ENCODE measurements at places on chromosomes 3 and 15. TPM values are rescaled to one million over a fixed set of nuclear protein-coding genes. Genes with fewer than 3 reads are reported as not detected.

Gene SEC22A
- 13.5 TPM for total RNA-seq

Gene FAM107A
- total RNA-seq, result not detected

Gene GATA2
- total RNA-seq, result not detected

Gene P2RY1
- 0.20 TPM for total RNA-seq

Gene PLA1A
- total RNA-seq, result 1.1 TPM

Gene DISP2
- total RNA-seq, result 0.38 TPM

Gene GCSAM
- total RNA-seq, result 16.0 TPM

Gene GRAMD2A
- not detected for total RNA-seq

Gene PPP1R14D
- not detected for total RNA-seq

Gene ATP13A5
- not detected for total RNA-seq

Gene LRRC49
- 0.84 TPM for total RNA-seq

Gene PBRM1
- 60.0 TPM for total RNA-seq

Gene THRB
- 0.31 TPM for total RNA-seq

Gene CSPG5
- total RNA-seq, result 0.09 TPM

Gene TEX55
- not detected for total RNA-seq

Gene PRR20G
- not detected for total RNA-seq

Gene INAFM2
- total RNA-seq, result 9.5 TPM

Gene STRC
- 0.42 TPM for total RNA-seq

- DNase-seq, result no peak
- no peaks in the 10 kb centered on the region for H3K27me3 ChIP-seq
- no peak overlapping the region for H3K27ac ChIP-seq
- H3K4me3 ChIP-seq, result no peak overlapping the region
Observed at GRCh38 chr3:190746531-190746930, 116.0 kb downstream of the GMNC start.

GRCh38 chr15:89363770-89364169 lies 29.1 kb upstream of the POLG start:
- H3K27me3 ChIP-seq, result peaks cover 69% of the 10 kb centered on the region
- no peak overlapping the region for H3K4me3 ChIP-seq
- H3K4me1 ChIP-seq, result peaks cover 16% of the 10 kb centered on the region

DNA sequence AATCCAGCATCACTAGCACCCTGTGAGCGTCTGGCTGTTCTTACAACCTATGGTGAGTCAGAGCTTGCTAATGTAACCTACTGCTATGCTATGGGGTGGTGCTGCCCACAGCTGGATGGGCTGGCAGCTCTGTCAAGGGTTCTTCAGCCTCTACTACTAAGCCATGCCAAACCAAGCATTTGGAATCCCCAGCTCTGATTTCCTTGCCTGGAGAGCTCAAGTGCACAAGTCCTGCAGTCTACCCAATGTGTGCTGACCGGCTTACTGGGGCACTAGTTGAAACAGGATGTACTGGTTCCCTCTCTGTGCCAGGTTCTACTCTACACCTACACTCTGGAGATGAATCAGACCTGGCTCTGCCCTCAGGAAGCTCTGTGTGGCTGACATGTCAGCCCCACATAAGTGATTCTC lies 4.2 kb downstream of the TEX264 start:
- H3K36me3 ChIP-seq, result peaks cover 28% of the 10 kb centered on the region
- H3K27me3 ChIP-seq, result no peaks in the 10 kb centered on the region
- H3K4me1 ChIP-seq, result peaks cover 72% of the 10 kb centered on the region
- H3K4me3 ChIP-seq, result no peak overlapping the region
- DNase-seq, result no peak

GRCh38 chr15:63473999-63474809 lies 30.2 kb upstream of the USP3 start:
- peaks cover 75% of the 10 kb centered on the region for H3K4me1 ChIP-seq
- peak; percentile 59 for DNase-seq
- H3K4me3 ChIP-seq, result peak overlapping the region; percentile 83
- no peaks in the 10 kb centered on the region for H3K27me3 ChIP-seq

GRCh38 chr3:4809922-4810321 lies 169.3 kb upstream of the BHLHE40 start:
- H3K27ac ChIP-seq, result no peak overlapping the region
- DNase-seq, result no peak
- no peaks in the 10 kb centered on the region for H3K4me1 ChIP-seq

DNA sequence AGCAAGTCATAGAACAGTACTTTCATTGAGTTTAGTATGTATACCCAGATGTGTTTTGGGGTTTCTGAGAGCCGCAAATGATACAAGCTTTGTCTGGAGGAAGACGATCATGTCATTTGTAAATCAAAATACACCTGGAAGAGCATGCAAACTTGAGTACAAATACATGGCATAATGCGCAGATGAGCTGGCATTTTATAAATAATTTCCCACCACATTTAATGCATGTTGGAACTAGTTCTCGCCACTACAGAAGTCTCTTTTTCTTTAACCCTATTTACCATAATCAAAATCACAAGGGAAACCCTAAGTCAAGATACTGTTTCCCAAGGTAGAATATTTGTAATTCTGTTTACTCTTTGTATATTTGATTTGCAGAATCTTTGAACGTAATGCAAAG lies 318.6 kb downstream of the EPHA3 start:
- no peaks in the 10 kb centered on the region for H3K36me3 ChIP-seq
- no peak overlapping the region for H3K27ac ChIP-seq
- no peak overlapping the region for H3K4me3 ChIP-seq
- H3K4me1 ChIP-seq, result no peaks in the 10 kb centered on the region
- no peaks in the 10 kb centered on the region for H3K27me3 ChIP-seq
- no peak for DNase-seq

DNA sequence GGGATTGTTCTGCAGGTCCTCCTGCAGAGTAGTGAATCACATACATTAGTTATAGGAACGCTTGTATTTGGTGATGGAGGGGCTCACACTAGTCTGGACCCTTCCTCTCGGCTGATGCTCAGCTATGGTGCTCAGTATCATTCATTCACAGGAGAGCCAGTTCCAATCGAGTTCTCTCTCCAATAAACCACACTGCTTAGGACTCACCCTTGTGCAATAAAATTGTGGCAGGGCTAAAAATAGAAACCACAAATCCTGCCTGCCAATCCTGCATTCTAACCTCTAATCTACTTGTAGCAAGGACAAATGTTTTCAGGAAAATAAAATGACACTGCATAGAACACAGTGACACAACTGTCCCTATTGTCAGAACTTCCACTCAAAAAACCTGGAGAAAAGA lies 138.4 kb upstream of the TBL1XR1 start:
- peaks cover 62% of the 10 kb centered on the region for H3K4me1 ChIP-seq
- no peaks in the 10 kb centered on the region for H3K36me3 ChIP-seq
- H3K27me3 ChIP-seq, result no peaks in the 10 kb centered on the region
- peak overlapping the region; percentile 98 for H3K27ac ChIP-seq

GRCh38 chr15:42088801-42089640 lies 5.3 kb downstream of the PLA2G4D start:
- no peaks in the 10 kb centered on the region for H3K36me3 ChIP-seq
- no peak overlapping the region for H3K27ac ChIP-seq
- DNase-seq, result no peak
- H3K4me1 ChIP-seq, result peaks cover 2% of the 10 kb centered on the region

GRCh38 chr15:29704950-29705597 lies 117.2 kb downstream of the TJP1 start:
- no peak overlapping the region for H3K4me3 ChIP-seq
- DNase-seq, result no peak
- no peaks in the 10 kb centered on the region for H3K27me3 ChIP-seq
- H3K27ac ChIP-seq, result no peak overlapping the region

DNA sequence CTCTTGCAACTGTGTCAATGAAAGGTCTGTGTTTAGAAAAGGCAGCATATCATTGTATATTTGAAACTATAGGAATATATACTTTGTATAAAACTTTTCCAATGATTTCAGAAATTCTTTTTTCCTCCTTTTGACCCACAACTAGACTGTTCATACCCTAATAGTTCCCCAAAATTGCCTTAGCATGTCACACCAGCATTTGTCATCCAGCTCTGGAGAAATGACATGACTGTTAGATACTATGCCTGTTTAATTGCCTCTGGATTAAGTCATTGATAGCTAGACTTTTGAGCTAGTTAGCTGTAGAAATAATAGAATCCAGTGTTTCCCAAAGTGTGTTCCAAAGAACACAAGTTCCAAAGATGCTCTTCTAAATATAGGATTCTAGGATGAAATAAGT lies 32.4 kb downstream of the B3GALNT1 start:
- DNase-seq, result no peak
- H3K4me3 ChIP-seq, result no peak overlapping the region
- no peaks in the 10 kb centered on the region for H3K27me3 ChIP-seq
- H3K4me1 ChIP-seq, result peaks cover 34% of the 10 kb centered on the region
- no peaks in the 10 kb centered on the region for H3K36me3 ChIP-seq

GRCh38 chr15:74642348-74642733 lies 26.7 kb downstream of the CLK3 start:
- H3K27me3 ChIP-seq, result no peaks in the 10 kb centered on the region
- H3K27ac ChIP-seq, result no peak overlapping the region
- H3K4me1 ChIP-seq, result no peaks in the 10 kb centered on the region
- H3K4me3 ChIP-seq, result no peak overlapping the region
- DNase-seq, result no peak
- H3K36me3 ChIP-seq, result peaks cover 68% of the 10 kb centered on the region

- H3K27me3 ChIP-seq, result no peaks in the 10 kb centered on the region
- no peaks in the 10 kb centered on the region for H3K36me3 ChIP-seq
- DNase-seq, result peak; percentile 34
- H3K27ac ChIP-seq, result peak overlapping the region; percentile 61
Observed at GRCh38 chr15:101121511-101122090, 130.2 kb downstream of the CHSY1 start.

GRCh38 chr15:84898761-84899160 lies 14.3 kb downstream of the SLC28A1 start:
- no peak overlapping the region for H3K27ac ChIP-seq
- no peak for DNase-seq
- no peaks in the 10 kb centered on the region for H3K4me1 ChIP-seq
- H3K27me3 ChIP-seq, result peaks cover 13% of the 10 kb centered on the region
- no peaks in the 10 kb centered on the region for H3K36me3 ChIP-seq

- no peak overlapping the region for H3K4me3 ChIP-seq
- no peak for DNase-seq
- H3K4me1 ChIP-seq, result no peaks in the 10 kb centered on the region
- H3K36me3 ChIP-seq, result peaks cover 71% of the 10 kb centered on the region
- no peaks in the 10 kb centered on the region for H3K27me3 ChIP-seq
Observed at GRCh38 chr3:11558002-11558401, 85.7 kb downstream of the VGLL4 start.

GRCh38 chr15:60993008-60993407 lies 236.1 kb downstream of the RORA start:
- no peaks in the 10 kb centered on the region for H3K4me1 ChIP-seq
- no peak overlapping the region for H3K4me3 ChIP-seq
- peaks cover 8% of the 10 kb centered on the region for H3K27me3 ChIP-seq
- H3K36me3 ChIP-seq, result no peaks in the 10 kb centered on the region
- H3K27ac ChIP-seq, result no peak overlapping the region
- no peak for DNase-seq

DNA sequence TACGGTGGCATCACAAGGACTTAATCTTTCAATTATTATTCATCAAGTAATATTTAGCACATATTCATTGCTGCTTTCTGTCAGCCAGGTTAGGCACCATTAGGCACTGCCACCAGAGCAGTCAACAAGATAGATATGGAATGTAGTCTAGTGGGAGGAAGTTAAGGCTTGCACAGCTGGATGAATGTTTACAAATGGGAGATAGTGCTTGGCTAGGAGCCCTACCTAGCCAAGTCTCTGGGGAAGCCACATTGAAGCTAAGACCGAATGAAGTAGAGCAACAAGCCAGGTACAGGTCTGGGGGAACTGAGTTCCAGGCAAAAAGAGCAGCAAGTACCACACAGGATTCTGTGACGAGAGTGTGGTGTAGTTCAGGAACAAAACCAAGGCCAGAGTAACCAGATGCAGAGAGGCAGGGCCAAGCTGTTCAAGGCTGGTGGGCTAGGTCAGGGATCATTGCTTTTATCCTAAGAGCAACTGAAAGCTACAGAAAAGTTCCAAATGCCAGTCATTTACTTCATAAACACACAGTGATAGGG lies 33.4 kb upstream of the SCAANT1 start:
- H3K27ac ChIP-seq, result no peak overlapping the region
- DNase-seq, result no peak
- peaks cover 38% of the 10 kb centered on the region for H3K36me3 ChIP-seq
- no peak overlapping the region for H3K4me3 ChIP-seq

GRCh38 chr3:129313415-129313664 lies 34.7 kb downstream of the HMCES start:
- no peaks in the 10 kb centered on the region for H3K36me3 ChIP-seq
- H3K27ac ChIP-seq, result no peak overlapping the region
- peak overlapping the region; percentile 80 for H3K4me3 ChIP-seq
- H3K27me3 ChIP-seq, result peaks cover 7% of the 10 kb centered on the region
- peaks cover 21% of the 10 kb centered on the region for H3K4me1 ChIP-seq

- peaks cover 2% of the 10 kb centered on the region for H3K27me3 ChIP-seq
- H3K4me1 ChIP-seq, result no peaks in the 10 kb centered on the region
- H3K36me3 ChIP-seq, result no peaks in the 10 kb centered on the region
- no peak overlapping the region for H3K27ac ChIP-seq
- H3K4me3 ChIP-seq, result no peak overlapping the region
Observed at GRCh38 chr15:81924729-81925128, 121.1 kb downstream of the MEX3B start.

GRCh38 chr3:41711651-41712050 lies 250.3 kb downstream of the ULK4 start:
- no peak for DNase-seq
- H3K36me3 ChIP-seq, result no peaks in the 10 kb centered on the region
- no peaks in the 10 kb centered on the region for H3K4me1 ChIP-seq
- H3K27me3 ChIP-seq, result no peaks in the 10 kb centered on the region

DNA sequence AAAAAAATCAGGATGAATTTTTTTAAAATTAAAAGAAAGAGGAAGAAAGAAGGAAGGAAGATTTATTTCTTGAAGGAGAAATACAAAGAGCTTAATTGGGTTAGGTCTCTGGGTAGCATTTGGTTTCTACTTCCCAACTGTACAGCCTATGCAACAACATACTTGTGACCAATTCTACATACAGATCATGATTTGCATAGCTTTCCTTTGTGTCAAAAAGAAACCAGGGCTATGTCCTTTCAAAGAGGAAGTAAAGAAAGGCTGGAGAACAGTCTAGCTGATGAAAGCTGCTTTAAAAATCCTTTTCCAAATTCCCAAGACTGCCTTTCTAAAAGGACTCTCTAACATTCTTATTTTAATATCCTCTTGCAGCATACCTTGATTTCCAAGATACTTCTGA lies 6.1 kb upstream of the HGD start:
- no peaks in the 10 kb centered on the region for H3K27me3 ChIP-seq
- no peak overlapping the region for H3K4me3 ChIP-seq
- H3K27ac ChIP-seq, result no peak overlapping the region
- peaks cover 15% of the 10 kb centered on the region for H3K36me3 ChIP-seq
- DNase-seq, result no peak
- peaks cover 18% of the 10 kb centered on the region for H3K4me1 ChIP-seq

- no peaks in the 10 kb centered on the region for H3K4me1 ChIP-seq
- no peaks in the 10 kb centered on the region for H3K36me3 ChIP-seq
- no peak for DNase-seq
- H3K4me3 ChIP-seq, result no peak overlapping the region
- H3K27me3 ChIP-seq, result no peaks in the 10 kb centered on the region
Observed at GRCh38 chr3:111750278-111750884, 108.7 kb upstream of the PHLDB2 start.

GRCh38 chr3:71229905-71230657 lies 353.4 kb downstream of the FOXP1 start:
- no peak for DNase-seq
- peak overlapping the region; percentile 30 for H3K27ac ChIP-seq
- no peak overlapping the region for H3K4me3 ChIP-seq
- peaks cover 78% of the 10 kb centered on the region for H3K4me1 ChIP-seq
- H3K36me3 ChIP-seq, result peaks cover 26% of the 10 kb centered on the region
- H3K27me3 ChIP-seq, result no peaks in the 10 kb centered on the region
